ENCODE measurements at places on chromosomes 12 and 14. TPM values are rescaled to one million over a fixed set of nuclear protein-coding genes. Genes with fewer than 3 reads are reported as not detected.
A peak's percentile ranks its signal among the peaks of the same experiment; 100 is the strongest.

The PLD4 gene
- not detected for polyA plus RNA-seq

The NFATC4 gene
- not detected for polyA plus RNA-seq

The LUM gene
- not detected for polyA plus RNA-seq

The KRT81 gene
- polyA plus RNA-seq = not detected

The JPH4 gene
- not detected for polyA plus RNA-seq

The TEX22 gene
- polyA plus RNA-seq = 0.31 TPM

The GALC gene
- 11.4 TPM for polyA plus RNA-seq

The SLC17A8 gene
- not detected for polyA plus RNA-seq

- H3K27me3 ChIP-seq = peaks cover 9% of the 10 kb centered on the region
- no peak overlapping the region for H3K4me3 ChIP-seq
- H3K4me1 ChIP-seq = no peaks in the 10 kb centered on the region
- H3K27ac ChIP-seq = no peak overlapping the region
Measured at GRCh38 chr12:47927346-47927745, 22.6 kb upstream of the VDR start.

DNA sequence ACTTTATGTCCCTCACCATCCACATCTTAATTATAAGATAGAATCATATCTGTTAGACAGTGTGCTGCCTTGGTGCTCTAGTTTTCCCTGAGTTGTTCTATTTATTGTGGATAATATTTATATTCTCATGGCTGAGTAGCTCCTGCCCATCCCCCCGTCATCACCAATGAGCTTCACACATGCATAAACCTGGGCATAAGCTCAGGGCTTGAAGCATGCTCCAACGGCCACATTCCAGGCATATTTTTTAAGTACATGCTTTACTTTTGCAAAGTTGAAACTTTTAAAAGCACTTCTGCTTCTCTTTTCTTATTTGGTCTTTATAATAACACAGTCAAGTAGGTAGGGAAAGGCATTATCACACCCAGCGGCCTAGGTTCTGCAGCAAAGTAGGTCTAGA, 3.4 kb upstream of the FBXO34 start:
- H3K36me3 ChIP-seq = no peaks in the 10 kb centered on the region
- H3K4me1 ChIP-seq = peaks cover 8% of the 10 kb centered on the region
- no peaks in the 10 kb centered on the region for H3K27me3 ChIP-seq
- no peak overlapping the region for H3K27ac ChIP-seq
- no peak for DNase-seq

DNA sequence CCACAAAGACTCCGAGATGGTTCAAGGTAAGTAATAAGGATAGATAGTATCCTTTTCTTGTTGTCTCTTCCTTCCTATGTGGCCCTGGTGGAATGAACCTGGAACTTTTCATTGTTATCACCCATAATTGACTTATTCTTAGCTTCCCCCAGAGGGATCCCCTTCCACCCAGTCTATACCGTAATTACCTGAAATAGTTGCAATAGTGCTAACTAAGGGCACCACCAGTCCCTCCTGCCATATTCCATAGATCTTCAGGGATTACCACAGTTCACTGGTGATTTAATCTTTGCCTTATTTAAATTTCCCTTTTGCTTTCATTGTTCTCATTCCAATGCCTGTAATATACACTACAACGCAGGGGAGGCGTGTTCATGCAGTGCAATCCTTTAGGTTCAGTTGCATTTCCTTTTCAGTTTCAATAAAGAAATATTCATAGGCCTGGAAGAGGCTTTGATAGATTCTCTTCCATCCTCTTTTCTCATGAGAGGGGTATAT, 13.8 kb upstream of the OR9K2 start:
- peaks cover 4% of the 10 kb centered on the region for H3K27me3 ChIP-seq
- H3K4me3 ChIP-seq = no peak overlapping the region
- H3K36me3 ChIP-seq = no peaks in the 10 kb centered on the region
- no peak for DNase-seq
- H3K27ac ChIP-seq = no peak overlapping the region

DNA sequence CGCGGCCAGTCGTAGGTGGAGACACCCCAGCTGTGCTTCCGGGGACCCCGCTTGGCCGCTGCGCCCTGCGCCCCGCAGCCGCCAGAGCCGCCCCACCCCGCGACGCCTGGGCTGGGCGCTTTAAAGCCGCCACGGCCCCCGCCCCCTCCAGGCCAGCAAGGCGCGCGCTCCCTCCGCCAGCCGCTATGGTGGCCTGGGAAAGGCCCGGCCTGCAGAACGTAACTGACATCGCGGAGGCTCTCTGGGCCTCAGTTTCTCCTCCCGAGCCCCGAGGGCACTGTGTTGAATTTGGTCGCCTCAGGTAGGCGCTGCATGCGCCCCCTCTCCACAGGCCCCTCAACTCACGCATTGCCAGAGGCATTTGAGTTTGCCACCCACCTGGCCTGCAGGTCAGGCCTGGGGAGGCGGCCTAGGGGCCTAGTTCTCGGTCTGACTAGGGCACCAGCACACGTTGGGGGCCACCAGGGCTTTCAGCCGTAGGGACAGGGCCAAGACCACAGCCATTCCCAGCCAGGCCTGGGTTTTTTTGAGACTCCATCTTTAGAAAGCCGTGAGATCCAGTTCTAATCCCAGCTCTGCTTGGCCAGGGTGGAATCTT, at the start of gene NGB:
Gene NGB (minus strand): TSS at position 94 of the 598 bp plus-strand sequence. CDS start 269 bp downstream, outside the sequence.
- no peaks in the 10 kb centered on the region for H3K4me1 ChIP-seq
- H3K27ac ChIP-seq = no peak within 1 kb of the TSS
- no peak for DNase-seq
- no peak within 1 kb of the TSS for H3K4me3 ChIP-seq

DNA sequence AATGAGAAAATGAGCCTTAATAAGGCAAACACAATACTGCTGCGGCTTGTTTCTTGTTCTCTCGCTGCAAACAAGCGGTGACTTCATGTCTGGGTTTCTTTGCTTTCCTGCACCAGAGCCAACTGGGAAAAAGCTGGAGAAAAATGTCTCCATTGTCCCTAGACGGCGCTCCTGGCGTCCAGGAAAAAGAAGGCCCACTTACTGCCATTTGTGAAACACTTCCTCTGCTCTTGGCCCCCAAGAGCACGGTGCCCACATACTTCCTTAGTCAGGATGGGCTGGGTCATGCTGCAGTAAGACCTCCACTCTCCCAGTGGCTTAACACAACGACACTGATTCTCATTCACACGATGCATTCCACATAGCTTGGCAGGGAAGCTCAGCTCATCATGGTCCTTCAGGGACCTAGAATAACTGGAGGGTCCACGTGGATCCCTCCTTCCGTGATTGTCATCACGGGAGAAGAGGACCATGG, 86.0 kb upstream of the BCL11B start:
- no peak overlapping the region for H3K4me3 ChIP-seq
- H3K27me3 ChIP-seq = no peaks in the 10 kb centered on the region
- DNase-seq = no peak

DNA sequence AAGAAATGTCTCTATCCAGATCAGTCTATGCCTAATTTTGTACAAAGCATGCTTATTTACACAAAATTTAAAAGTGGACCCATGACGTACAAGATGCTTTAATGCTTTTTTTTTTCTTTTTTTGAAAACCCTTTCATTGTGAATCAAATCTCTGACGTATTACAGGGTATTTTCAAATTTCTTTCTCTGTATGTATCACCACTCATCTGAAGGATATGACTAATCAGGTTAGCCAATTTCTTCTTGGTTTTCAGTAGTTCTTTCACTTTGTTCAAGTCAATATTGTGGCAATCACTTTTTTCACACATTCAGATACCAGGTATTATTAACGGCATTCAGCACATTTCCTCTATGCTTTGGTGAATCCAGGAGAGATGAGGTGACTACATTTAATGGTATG, 685.3 kb downstream of the TRHDE start:
- no peaks in the 10 kb centered on the region for H3K27me3 ChIP-seq
- no peaks in the 10 kb centered on the region for H3K36me3 ChIP-seq
- H3K27ac ChIP-seq = no peak overlapping the region
- no peak overlapping the region for H3K4me3 ChIP-seq

DNA sequence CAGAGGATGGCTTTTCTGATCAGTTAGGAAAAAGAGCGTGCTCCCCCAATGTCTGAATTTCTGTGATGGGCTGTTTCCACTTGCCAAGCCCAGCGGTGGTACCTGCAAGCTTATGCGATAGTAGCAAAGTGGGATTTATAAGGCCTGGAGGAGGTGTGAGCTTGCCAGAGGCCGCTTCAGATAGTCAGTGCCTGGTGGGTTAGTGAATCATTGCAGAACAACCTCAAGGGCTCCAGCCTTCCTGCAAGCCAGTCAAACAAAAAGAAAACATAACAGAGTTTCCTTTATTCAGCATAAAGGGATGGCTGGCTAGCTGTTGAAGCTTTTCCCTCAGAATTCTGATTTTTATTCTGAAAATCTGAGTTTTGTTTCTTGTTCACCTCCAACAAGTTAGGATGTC, 7.6 kb upstream of the BMP4 start:
- H3K36me3 ChIP-seq = no peaks in the 10 kb centered on the region
- H3K4me3 ChIP-seq = no peak overlapping the region
- no peak overlapping the region for H3K27ac ChIP-seq
- peaks cover 12% of the 10 kb centered on the region for H3K27me3 ChIP-seq

DNA sequence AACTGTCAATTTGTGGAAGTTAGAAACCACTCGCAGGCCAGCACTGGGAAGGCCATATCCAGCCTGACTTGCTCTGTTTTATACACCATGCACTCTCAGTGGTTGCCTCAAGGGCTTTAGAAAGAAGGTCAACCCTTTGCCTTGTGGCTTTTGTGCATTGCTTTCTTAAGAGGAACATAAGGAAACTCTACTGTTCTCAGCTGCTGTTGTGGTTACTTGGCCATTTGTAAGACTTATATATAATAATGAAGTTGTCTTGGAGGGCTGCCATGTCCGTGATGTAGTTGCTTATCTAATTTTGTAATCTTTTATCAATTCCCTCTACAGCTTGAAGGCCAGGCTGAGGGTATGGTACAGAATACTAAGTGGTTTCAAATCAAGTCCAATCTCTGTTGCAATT, 637.8 kb downstream of the DIO2 start:
- no peaks in the 10 kb centered on the region for H3K27me3 ChIP-seq
- H3K27ac ChIP-seq = no peak overlapping the region
- no peak for DNase-seq

DNA sequence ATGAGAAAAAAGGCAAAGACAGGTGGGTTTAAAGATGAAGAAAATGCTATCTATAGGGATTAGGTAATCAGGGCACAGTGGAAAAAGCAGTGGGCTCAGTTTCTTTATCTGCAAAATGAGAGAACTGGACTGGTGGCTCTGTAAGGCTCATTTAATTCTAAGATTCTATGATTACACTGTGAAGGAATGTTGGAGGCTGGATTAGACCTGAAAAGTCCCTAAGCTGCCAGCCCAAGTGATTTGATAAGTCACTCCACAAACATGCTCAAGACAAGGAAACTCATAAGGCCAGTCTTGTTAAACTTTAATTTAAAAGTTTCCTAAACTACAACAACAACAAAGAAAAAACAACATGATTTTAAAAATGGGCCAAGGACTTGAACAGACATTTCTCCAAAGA, 75.1 kb downstream of the DCAF5 start:
- H3K36me3 ChIP-seq = peaks cover 54% of the 10 kb centered on the region
- DNase-seq = no peak
- no peak overlapping the region for H3K27ac ChIP-seq
- no peak overlapping the region for H3K4me3 ChIP-seq
- no peaks in the 10 kb centered on the region for H3K27me3 ChIP-seq

DNA sequence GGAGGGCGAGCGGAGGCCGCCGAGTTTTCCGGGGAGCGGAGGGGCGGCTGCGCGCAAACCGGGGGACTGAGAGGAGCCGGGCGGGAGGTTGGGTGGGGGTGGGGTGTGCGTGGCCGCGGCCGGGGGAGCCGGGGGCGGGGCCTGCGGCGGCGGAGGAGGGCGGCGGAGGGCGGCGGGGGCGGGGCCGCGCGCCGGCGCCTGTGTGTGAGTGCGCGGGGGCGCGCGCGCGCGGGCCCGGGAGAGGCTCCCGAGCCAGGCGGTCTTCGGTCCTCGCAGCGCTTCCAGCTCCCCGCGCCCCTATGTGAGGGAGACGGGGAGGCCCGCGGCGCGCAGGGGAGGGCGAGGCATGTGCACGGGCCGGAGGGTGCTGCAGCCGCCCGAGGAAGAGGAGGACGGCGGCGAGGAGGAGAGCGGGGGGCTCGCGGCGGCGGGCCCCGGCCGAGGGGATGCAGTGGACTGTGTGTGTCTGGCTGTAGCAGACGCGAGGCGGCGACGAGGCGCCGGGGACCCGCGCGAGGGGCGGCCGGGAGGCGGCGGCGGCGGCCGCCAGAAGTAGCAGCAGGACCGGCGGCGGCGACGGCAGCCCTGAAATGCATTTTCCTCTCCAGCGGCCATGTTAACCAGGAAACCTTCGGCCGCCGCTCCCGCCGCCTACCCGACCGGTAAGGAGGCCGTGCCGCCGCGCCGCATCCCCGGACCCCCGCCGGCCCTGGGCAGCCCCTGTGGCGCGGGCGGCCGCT, at the start of gene DYRK2:
Gene DYRK2 (plus strand): TSS at position 225 of the 740 bp plus-strand sequence. CDS start 389 bp downstream, at position 614.
- peak; percentile 83 for DNase-seq
- no peaks in the 10 kb centered on the region for H3K27me3 ChIP-seq
- peaks cover 44% of the 10 kb centered on the region for H3K4me1 ChIP-seq
- peak within 1 kb of the TSS; percentile 72 for H3K4me3 ChIP-seq

GRCh38 chr14:74509587-74510222, 16.1 kb downstream of the ISCA2 start:
- no peaks in the 10 kb centered on the region for H3K4me1 ChIP-seq
- DNase-seq = no peak
- H3K27ac ChIP-seq = no peak overlapping the region
- H3K27me3 ChIP-seq = peaks cover 4% of the 10 kb centered on the region

DNA sequence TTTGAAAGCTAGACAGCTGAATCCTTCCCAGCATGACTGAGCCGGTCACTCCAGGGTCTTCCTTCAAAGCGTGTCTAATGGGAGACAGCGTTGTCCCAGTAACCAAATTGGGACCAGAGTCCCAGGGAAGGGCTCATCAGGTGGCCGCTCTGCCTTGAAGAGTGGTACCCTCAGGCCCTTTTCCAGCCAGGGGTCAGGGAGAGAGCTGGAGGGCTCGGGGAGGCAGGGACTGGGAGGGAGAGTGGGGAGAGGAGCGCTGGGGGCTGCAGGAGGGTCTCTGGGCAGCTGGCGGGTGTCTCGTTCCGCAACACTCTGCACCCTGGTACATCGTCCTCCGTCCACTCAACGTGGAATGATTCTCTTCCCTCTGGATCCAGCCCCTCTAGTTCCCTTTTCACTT, 1.6 kb upstream of the RTL1 start:
- H3K27ac ChIP-seq = no peak overlapping the region
- no peaks in the 10 kb centered on the region for H3K27me3 ChIP-seq
- no peak for DNase-seq
- H3K4me3 ChIP-seq = no peak overlapping the region
- no peaks in the 10 kb centered on the region for H3K4me1 ChIP-seq

- no peak for DNase-seq
- H3K27me3 ChIP-seq = no peaks in the 10 kb centered on the region
- H3K27ac ChIP-seq = no peak overlapping the region
- peaks cover 7% of the 10 kb centered on the region for H3K36me3 ChIP-seq
Measured at GRCh38 chr12:49529414-49529813, 9.4 kb upstream of the KCNH3 start.
